MM.1S (cell line): ENCODE measurements at places on chromosomes 5 and 9.

- DNase-seq, result no peak
Measured at GRCh38 chr5:146076455-146076854, 28.9 kb downstream of the PLAC8L1 start.

DNA sequence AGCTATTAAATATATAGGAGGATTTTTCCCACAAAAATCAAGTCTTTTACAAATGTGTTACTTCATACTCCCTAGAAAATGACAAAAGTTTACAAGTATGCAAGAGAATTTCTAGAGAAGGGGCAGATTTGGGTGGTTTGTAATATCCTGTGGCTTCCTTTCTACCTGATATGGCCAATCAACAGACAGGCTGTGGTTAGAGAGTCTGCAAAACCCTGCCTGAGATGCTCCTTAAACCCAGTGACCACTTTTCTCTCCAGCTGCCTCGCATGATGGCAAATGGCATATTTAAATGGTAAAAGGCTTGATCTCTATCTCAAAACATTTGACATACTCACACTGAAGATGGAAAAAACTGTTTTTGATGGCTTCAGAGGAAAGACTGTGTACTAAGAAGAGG, 550.1 kb upstream of the ZNF462 start:
- DNase-seq, result peak; percentile 25

GRCh38 chr5:59095480-59095879, 512.6 kb downstream of the RAB3C start:
- DNase-seq, result no peak

DNA sequence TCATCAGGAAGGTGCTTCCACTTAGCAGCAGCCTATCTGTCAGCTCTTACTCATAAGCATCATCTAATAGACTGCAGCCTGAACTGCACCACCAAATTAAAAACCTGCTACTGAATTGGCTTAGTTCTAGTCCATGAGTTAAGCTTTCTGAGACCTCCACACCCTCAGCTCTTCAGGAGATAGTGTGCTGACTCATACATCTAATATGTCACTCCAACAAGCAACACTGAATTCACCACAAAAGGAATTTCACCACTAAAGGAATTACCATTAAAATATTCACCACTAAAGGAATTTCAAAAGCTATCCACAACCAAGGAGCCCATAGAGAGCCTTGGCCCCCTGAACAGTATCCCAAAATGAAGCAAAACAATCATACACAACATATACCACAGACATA, 418.5 kb upstream of the RORB start:
- DNase-seq, result no peak

- DNase-seq, result no peak
Measured at GRCh38 chr5:132211787-132212186, 15.9 kb downstream of the P4HA2 start.

DNA sequence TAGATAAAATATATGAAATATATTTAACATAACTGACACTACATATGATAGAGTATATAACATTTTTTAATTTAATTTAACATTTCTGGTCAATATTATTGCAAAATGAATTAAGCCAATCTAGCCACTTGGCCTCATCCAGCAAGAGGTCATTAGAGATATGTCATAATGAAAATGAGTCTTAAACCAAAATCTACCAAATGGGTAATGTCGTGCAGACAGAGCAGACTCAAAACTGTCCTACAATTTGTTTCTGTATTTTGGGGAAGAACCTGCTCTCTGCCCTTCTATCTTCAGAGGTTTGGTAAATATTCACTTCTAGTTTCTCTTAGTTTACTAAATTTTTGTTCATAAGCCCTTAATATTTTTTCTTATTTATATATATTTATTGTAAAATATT, 61.4 kb downstream of the ARHGEF28 start:
- no peak for DNase-seq

GRCh38 chr5:92328584-92329259, 945.6 kb upstream of the ARRDC3 start:
- DNase-seq, result no peak

DNA sequence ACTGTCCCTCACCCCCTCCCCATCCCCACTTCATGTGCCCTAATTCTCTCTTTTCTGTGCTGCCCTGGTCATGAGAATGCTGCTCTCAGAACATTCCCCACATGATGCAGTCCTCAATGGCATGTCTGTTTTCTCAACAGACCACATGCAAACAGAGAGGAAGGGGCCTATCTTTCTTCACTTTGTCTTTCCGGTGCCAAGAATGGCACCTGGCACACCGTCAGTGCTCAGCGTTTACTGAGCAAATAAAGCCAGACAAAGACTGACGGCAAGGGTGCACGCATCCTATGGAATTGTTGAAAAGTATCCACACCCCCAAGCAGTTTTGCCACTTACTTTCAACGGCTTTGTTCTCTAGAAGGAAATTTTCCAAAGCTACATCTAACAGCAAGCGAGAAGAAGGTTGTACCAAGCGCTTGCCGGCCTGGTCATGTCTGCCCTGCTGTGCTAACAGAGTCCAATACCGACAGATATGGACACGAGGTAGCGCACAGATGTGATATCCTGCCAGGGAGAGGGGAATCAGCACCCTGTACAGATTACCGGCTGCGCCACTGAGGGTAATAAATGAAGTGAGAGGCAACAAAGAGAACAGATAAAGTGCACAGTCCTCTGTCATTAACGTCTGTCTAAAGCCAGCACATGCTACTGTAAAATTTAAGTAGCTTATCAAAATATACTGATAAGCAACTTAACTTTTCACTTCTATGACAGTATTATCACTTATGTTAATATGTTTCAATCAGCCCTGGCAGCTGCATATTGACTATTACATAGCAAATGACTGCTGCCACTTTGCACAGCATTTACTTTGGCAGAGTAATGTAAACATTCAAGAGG, 251.7 kb downstream of the DENND1A start:
- DNase-seq, result no peak

DNA sequence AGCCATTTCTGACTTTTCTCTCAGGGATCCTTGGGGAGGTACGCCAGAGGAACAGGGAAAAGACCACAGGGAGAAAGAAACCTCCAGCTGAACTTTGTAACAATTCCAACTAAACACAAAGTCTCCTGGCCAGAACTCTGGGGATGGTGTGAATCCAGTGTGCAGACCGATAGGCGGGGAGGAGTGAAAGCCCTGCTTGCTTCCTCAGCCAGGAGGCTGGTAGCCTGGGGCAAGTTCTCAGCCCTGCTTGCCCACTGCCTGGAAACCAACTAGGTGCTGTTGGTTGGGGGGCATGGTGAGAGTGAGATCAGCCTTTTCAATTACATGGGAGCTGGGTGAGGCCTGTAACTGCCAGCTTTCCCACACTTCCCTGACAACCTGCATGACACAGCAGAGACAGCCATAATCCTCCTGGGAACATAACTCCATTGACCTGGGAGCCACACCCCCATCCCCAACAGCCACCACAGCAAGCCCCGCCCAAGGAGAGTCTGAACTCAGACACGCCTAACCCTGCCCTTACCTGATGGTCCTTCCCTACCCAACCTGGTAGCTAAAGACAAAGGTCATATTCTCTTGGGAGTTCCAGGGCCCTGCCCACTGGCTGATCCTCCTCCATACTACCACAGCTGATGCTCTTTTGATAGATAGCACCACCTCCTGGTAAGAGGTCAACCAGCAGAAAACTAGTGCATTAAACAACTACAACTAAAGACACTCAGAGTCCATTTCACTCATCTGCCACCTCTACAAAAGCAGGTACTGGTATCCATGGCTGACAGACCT, 100.1 kb upstream of the TNFAIP8 start:
- peak; percentile 41 for DNase-seq

- no peak for DNase-seq
Measured at GRCh38 chr5:150497274-150497988, 10.5 kb upstream of the NDST1 start.

GRCh38 chr9:2634153-2634552, 12.6 kb downstream of the VLDLR start:
- no peak for DNase-seq

GRCh38 chr9:15272377-15272928, 34.6 kb downstream of the TTC39B start:
- no peak for DNase-seq

DNA sequence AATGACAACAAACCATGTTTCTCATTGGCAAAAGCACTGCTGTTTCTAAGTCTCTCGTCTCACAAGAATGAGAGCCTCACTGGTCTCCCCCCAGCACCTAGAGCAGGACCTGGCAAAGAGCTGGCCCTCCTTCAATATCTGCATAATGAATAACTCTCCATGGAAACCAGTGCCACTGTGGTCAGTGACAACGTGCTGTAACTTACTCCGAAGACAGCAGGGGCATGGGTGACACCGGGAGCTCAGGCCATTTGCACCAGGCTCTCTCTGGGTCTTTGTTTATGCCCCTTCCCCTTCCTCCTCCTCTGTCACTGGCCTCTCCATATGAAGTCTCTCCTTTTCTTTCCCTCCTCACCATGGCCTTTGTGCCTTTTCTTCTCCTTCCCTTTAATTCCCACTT, 33.3 kb downstream of the TAS2R1 start:
- DNase-seq, result no peak

DNA sequence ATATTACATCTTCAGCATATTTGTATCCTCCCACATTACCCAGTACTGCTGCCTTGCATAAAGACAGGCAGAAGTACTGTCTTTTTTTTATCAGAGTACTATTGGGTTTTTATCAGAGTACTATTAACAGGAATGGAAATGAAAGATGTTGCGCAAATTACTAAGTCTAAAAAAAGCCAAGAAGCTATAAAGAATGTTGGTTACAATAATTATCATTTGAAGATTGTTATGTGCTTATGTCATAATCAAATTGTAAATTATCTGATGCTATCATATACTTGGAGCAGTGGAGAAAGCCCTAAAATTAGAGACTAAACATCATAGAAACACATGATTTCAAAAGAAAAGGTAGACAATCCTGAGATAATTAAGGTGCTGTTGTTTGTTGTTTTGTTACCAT, 188.8 kb downstream of the CCDC192 start:
- DNase-seq, result no peak

DNA sequence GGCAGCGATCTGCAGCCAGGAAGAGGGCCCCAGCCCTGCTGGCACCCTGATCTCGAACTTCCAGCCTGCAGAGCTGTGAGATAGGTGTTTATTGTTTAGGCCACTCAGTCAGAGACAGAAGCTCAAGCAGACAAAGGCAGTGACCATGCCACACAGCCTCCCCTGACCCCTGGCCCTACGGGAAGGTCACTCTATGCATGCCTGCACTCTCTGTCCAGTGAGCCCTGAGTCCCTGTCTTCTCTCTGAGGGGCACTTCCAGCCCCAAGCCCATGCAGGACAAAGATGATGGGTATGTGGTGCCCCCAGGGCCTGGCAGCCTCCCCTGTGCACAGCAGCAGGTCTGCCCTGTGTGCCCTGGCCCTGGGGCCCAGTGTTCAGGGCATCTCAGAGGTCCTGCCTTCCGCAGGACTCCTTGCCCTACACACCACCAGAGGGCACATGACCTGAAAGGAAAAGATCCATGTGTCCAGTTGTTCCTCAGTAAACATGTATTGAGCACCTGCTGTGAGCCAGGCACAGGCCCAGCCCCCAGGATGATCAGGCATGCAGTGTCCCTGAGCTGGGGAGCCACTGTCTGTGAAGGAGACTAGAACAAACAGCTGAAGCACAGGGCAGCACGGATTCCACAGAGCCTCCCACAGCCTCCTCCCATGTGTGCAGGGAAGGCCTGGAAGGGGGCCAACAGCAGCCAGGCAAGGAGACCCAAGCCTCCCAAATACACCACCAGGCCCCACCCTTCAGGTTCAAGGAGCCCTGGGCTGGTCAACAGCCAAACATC, 109.3 kb downstream of the ATPSCKMT start:
- no peak for DNase-seq

DNA sequence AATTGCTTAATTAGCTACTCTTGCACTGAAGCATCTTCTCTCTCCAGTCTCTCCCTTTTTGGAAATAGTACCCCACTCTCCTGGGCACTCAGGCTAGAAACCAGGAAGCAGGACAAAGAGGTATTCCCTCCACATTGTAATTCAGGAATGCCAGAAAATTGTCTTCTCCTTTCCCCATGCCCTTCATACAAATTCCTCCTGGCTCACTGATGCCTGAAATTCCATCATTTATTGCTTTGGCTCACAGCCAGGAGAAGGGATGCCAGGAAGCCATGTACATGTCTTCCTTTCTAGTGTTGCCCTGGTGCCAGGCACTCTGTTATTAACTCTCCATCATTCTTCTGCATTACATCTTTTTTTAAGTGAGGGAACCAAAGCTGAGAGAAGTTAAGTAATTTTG, 716.5 kb upstream of the C9orf72 start:
- DNase-seq, result no peak

DNA sequence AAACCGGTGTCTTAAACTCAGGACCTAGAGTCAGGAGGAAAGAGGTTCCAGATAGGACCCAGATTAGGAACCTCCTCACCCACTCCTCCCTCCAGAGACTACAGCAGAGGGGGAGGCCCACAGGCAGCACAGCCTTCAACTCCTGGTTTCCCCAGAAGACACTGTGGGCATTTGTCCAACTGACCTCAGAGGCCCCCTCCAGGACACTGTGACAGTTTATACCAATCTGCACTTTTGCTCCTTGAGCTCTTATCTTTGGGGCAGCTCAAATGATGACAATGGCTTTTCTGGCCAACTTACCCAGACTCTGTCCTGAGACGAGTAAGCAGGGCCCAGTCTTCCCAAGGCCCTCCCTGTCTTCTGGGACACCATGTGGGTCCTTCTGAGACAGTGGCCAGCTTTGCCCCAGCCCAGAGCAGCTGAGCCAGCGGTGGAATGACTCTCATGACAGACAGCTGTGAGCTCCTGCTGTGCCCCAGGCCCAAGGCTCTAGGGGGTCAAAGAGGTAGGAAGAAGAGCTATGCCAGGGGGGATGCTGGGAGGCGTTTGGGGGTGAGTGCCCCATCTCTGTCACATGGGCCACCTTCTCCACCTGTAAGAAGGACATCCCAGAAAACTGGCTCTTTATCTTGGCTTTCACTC, 14.3 kb downstream of the OR2V2 start:
- DNase-seq, result no peak

DNA sequence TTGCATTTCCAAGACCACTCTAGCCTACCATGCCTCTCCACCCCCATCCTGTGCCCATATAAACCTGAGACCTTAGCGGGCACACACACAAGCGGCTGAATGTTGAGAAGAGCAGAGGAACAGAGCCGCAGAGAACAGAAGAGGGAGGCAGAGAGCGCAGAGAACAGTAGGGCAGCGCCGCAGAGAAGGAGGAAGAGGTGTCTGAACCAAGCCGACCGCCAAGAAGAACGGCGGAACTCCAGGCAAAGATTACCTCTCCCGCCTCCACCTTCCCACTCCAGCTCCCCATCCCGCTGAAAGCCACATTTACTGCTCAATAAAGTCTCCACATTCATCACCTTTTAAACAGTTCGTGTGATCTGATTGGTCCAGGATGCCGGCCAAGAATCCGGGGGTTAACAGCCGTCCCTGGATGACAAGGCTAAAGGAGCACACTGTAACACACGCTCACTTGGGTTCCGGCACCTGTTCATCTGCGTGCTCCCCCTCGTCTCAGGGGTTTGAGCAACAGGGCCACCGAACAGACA, 33.2 kb downstream of the GRIN3A start:
- no peak for DNase-seq
